ENCODE measurements at places on chromosomes 11 and 22. TPM values are rescaled to one million over a fixed set of nuclear protein-coding genes. Genes with fewer than 3 reads are reported as not detected.

DNA sequence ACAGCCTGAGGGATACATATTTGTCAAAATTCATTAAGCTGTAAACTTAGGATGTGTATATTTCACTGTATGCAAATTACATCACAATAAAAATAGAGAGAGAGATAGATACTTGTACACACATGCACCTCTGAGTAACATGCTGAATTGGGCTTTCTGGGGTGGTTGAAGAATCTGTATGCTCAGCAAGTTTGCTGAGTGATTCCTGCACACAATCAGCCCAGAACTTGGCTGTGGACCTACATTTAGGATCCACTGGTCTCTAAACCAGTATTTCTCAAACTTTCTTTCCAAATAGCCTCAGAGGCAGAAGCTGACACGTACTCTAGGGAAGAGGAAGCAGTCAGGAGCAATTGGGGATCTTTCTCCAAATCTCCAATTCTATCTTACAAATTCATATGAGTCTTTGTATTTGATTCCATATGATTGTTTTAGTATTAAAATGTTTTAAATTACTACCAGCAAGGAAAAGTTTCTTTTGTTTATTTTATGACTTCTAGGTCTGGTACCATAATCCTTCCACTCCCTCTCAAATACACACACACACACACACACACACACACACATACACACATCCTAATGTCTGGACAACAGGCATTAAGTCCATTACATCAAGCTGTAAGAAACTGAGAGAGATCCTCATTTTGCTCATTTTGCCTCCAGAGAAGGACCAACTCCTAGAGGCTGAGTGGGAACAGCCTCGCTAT is 20.0 kb downstream of the SYT13 start:
- no peaks in the 10 kb centered on the region for H3K4me1 ChIP-seq
- H3K36me3 ChIP-seq, result no peaks in the 10 kb centered on the region
- no peaks in the 10 kb centered on the region for H3K27me3 ChIP-seq
- no peak overlapping the region for H3K27ac ChIP-seq
- H3K4me3 ChIP-seq, result no peak overlapping the region
- no peak for DNase-seq

GRCh38 chr11:96680211-96681018 is 290.6 kb downstream of the JRKL start:
- no peaks in the 10 kb centered on the region for H3K27me3 ChIP-seq
- no peak for DNase-seq
- no peaks in the 10 kb centered on the region for H3K4me1 ChIP-seq

The C11orf42 gene
- not detected for total RNA-seq

The BCO2 gene
- total RNA-seq, result 11.6 TPM

The SCN3B gene
- total RNA-seq, result 0.91 TPM

The FGF3 gene
- total RNA-seq, result not detected

The CCDC81 gene
- 0.39 TPM for total RNA-seq

DNA sequence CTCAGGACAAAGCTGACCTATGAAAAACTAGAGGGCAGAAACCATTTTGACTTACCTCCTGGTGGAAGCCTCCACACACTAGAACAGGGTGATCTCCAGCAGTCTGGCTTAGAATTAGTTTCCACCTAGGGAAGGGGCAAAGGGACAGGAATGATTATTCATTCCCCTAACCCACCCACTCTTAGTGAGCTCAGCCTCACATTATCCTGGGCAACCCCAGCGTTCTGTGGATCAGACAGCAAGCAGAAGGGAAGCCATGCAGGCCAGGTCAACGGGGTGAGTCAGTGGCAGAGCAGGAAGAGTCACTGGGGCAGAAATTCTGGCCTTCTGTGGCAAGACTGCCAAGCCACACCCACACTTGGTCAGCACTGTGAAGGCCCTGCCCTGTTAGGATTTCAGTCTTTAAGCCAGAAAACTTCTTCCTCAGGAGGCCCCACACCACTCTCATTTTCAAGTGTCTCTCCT is 10.5 kb downstream of the NUMA1 start:
- peak; percentile 94 for DNase-seq
- H3K27me3 ChIP-seq, result no peaks in the 10 kb centered on the region
- peak overlapping the region; percentile 70 for H3K27ac ChIP-seq

The LARGE2 gene
- total RNA-seq, result not detected

- H3K4me3 ChIP-seq, result no peak overlapping the region
- H3K36me3 ChIP-seq, result no peaks in the 10 kb centered on the region
- DNase-seq, result no peak
- H3K27ac ChIP-seq, result no peak overlapping the region
These were observed 18.1 kb downstream of the SLC37A2 start for GRCh38 chr11:125081098-125081798.

GRCh38 chr11:66688561-66689534 is 11.2 kb upstream of the RBM4B start:
- no peak overlapping the region for H3K27ac ChIP-seq
- DNase-seq, result no peak
- H3K4me1 ChIP-seq, result no peaks in the 10 kb centered on the region
- H3K4me3 ChIP-seq, result no peak overlapping the region

DNA sequence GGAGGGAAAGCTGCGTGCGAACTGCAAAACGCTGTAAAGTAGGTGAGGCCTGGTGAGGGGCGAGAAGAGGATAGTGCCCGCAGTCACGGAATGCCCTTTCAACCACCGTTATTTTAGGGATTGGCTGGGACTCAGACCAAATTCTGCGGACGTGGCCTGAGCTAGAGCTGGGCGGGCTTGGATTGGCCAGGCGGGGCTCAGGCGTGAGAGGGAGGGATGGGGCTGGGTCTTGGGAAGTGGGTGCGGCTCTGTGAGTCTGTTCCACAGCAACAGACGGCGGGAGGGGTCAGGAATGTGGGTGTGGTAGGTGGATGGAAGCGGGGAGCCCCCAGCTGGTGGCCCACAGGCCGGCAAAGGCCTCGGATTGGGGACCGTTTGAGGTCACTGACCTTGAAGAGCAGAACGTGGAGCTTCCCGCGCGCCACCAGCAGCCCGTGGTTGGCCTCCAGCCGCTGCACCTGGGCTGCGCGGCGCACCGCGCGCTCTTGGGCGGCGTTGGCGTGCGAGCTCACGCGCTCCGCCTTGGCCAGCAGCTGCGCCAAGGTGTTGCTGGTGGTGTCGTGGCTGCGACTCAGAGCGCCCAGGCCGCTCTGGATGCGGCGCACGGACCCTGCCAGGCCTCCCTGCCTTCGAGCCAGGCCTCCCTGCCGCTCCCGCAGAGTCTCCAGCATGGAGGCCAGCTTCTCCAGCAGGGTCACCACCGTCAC is 444 bp downstream of the CAVIN3 start:
- peak overlapping the region; percentile 98 for H3K27ac ChIP-seq
- peak overlapping the region; percentile 84 for H3K4me3 ChIP-seq
- H3K27me3 ChIP-seq, result no peaks in the 10 kb centered on the region
- H3K4me1 ChIP-seq, result peaks cover 62% of the 10 kb centered on the region

DNA sequence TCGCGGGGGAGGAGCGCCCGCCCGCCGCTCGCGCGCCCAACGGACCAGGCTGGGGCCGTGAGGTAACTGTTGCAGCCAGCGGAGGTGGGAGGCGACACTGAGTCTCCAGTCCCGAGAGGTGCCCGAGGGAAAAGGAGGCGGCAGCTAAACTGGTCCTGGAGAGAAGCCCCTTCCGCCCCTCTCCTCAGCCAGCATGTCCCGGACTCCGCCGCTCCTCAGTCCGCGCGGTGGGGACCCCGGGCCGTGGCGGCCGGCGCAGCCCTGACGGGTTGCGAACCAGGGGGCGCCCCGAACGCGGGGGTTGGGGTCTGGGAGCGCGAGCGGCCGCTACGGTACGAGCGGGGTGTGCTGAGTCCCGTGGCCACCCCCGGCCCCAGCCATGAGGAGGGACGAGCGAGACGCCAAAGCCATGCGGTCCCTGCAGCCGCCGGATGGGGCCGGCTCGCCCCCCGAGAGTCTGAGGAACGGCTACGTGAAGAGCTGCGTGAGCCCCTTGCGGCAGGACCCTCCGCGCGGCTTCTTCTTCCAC is at the start of gene PDE3B:
TSS of gene PDE3B (plus strand) at position 108 of the 529 bp plus-strand sequence. CDS start at position 380, 272 bp downstream.
- peak within 1 kb of the TSS; percentile 95 for H3K27ac ChIP-seq
- peak within 1 kb of the TSS; percentile 82 for H3K4me3 ChIP-seq
- H3K27me3 ChIP-seq, result no peaks in the 10 kb centered on the region
- H3K4me1 ChIP-seq, result peaks cover 25% of the 10 kb centered on the region
- H3K36me3 ChIP-seq, result no peaks in the 10 kb centered on the region

DNA sequence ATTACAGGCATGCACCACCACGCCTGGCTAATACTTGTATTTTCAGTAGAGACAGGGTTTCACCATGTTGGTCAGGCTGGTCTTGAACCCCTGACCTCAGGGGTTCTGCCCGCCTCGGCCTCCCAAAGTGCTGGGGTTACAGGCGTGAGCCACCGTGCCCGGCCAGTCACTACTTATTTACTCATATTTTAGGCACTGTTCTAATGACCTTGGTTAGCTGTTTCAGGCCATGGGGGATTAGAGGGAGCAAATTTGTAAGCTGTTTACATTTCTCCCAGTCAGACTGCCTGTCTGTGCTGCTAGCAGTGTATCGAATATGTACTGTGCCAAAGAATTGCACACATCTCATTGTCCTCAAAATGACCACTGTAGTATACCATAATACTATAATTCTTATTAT is 32.7 kb upstream of the PACSIN2 start:
- H3K4me1 ChIP-seq, result no peaks in the 10 kb centered on the region
- H3K27ac ChIP-seq, result no peak overlapping the region
- DNase-seq, result no peak
- no peaks in the 10 kb centered on the region for H3K36me3 ChIP-seq
- H3K4me3 ChIP-seq, result no peak overlapping the region

DNA sequence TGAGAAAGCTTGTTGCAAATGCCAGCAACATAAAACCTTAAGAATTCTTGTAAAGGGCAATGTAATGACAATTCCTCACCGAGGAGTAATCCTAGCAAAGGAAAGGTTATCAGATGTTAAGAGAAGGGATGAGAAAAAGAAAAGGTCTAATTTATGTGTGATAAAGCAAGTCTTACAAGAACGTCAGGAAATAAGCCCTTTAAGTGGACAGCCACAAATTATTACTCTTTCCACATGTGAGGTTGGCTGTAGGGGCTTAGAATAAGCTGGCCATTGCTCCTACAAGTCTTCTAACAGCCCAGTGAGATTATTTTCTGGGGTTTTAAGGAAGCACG is 9.3 kb downstream of the LAYN start:
- H3K4me3 ChIP-seq, result no peak overlapping the region
- H3K4me1 ChIP-seq, result no peaks in the 10 kb centered on the region
- no peaks in the 10 kb centered on the region for H3K36me3 ChIP-seq
- no peak overlapping the region for H3K27ac ChIP-seq
- H3K27me3 ChIP-seq, result no peaks in the 10 kb centered on the region
- DNase-seq, result no peak

The IL17RA gene
- total RNA-seq, result 16.2 TPM

GRCh38 chr11:130710021-130710420 is 206.3 kb downstream of the SNX19 start:
- no peak overlapping the region for H3K4me3 ChIP-seq
- DNase-seq, result peak; percentile 83
- no peak overlapping the region for H3K27ac ChIP-seq

The PHF21B gene
- not detected for total RNA-seq

DNA sequence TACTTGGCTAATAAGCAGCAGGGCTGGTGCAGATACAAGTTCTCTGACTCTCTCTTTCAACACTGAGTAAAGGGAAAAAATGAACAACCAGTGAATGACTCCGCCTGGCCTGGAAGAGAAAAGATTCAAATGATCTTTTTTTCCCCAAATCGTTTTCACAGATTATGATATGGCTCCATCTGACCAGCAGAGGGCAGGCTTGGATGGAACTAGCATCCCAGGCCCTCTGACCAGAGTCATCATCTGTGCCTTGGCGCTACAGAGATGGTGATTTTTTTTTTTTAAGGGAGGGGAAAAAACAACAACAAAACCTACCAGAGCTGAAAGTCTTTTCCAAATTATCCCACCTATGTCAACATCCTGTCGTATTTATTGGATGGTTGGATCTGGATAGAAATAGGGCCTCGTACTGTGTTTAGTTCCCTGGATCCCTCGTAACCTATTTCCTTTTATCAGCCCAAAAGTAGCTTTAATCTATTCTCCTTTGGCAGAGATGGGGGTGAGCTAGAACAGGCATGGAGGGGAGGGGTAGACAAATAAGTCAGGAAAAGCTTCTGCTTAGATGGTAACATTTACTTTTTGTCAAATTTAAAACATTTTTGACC is 69.7 kb downstream of the PRSS23 start:
- no peak for DNase-seq
- no peak overlapping the region for H3K4me3 ChIP-seq
- H3K36me3 ChIP-seq, result no peaks in the 10 kb centered on the region

DNA sequence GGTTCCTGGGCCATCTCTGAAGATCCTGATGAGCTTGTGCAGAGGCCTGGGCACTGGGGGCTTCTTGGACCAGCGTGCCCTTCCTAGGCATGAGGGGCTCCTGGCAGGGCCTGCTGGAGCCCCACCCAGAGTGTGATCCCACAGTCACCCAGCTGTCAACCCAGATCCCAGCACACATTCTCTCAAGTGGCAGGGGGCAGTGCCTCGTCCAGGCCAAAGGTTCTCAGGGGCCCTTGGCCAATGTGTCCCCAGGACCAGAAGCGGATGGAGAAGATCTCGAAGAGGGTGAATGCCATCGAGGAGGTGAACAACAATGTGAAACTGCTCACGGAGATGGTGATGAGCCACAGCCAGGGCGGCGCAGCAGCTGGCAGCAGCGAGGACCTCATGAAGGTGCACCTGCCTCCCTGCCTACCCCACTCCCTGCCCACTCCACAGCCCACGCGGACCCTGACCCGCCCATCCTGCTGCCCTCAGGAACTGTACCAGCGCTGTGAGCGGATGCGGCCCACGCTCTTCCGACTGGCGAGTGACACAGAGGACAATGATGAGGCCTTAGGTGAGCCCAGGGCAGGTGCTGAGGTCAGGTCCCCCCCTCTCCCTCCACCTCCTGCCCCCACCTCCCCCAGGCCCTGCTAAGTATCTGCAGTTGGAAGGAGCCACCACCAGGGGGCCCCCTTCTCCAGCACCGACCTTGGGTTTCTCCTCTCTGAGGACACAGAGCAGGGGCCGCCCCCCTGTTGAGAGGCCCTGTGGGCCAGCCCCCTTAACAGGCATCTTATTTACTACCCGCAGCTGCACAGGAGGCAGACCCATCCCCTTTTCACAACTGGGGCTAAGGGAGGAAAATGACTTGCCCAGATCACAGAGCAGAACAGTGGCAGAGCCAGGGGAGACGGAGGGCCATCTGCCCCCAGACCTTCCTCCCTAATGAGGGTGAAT is 14.7 kb downstream of the GGA1 start:
- H3K4me3 ChIP-seq, result no peak overlapping the region
- H3K4me1 ChIP-seq, result peaks cover 41% of the 10 kb centered on the region
- H3K27ac ChIP-seq, result peak overlapping the region; percentile 50
- DNase-seq, result no peak

The HPX gene
- total RNA-seq, result 0.52 TPM

GRCh38 chr11:35815556-35816315 is 128.1 kb upstream of the LDLRAD3 start:
- H3K36me3 ChIP-seq, result no peaks in the 10 kb centered on the region
- H3K4me1 ChIP-seq, result peaks cover 18% of the 10 kb centered on the region
- DNase-seq, result no peak
- H3K27ac ChIP-seq, result no peak overlapping the region
- H3K4me3 ChIP-seq, result no peak overlapping the region

All from esophagus muscularis mucosa (tissue), 4 donors.